ENCODE measurements at places on chromosomes 3 and 15.

DNA sequence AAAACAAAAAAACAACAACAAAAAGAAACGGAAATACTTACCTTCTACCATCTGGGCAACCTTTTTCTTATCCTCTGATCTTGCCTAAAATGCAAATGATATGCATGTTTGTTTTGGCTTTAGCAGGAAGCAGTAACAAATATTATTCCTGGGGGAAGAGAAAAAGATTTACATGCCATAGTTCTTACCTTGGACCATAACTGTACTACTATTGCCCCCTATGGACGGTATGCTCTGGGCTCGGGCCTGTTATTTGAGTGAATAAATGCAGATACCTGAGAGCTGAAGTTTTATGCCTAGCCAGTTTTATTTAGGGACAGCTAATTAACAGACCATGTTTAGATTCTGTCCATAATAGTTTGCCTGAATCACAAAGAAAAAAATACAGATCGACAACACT, 12.6 kb upstream of the STARD5 start:
- DNase-seq, result no peak

DNA sequence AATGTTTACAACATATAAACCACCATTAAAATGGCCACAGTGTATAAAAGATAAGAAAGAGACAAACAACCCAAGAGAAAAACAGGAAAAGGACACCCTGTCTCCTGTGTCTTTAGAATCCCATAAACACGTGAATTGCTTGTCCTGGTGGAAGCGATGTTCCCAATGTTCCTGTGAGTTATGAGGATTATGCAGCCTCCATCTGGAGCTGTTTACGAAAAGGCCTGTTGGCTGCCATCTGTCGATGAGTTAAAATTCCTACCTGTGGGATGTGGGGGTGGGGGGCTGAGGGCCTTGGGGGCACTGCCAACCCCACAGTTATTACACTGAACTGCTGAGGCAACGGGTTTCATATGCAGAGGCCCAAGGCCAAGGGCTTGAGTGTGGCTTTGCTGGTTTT, 13.6 kb downstream of the NISCH start:
- no peak for DNase-seq

- no peak for DNase-seq
These were observed 13.8 kb upstream of the SEMA4B start for GRCh38 chr15:90187257-90187868.

GRCh38 chr15:52039925-52040781, 21.1 kb downstream of the MAPK6 start:
- peak; percentile 55 for DNase-seq

GRCh38 chr3:12987602-12988001, 85.6 kb downstream of the IQSEC1 start:
- no peak for DNase-seq

- DNase-seq, result no peak
These were observed 26.6 kb upstream of the DUSP7 start for GRCh38 chr3:52082951-52083350.

- no peak for DNase-seq
These were observed 450.1 kb upstream of the TBL1XR1 start for GRCh38 chr3:177647341-177647740.

DNA sequence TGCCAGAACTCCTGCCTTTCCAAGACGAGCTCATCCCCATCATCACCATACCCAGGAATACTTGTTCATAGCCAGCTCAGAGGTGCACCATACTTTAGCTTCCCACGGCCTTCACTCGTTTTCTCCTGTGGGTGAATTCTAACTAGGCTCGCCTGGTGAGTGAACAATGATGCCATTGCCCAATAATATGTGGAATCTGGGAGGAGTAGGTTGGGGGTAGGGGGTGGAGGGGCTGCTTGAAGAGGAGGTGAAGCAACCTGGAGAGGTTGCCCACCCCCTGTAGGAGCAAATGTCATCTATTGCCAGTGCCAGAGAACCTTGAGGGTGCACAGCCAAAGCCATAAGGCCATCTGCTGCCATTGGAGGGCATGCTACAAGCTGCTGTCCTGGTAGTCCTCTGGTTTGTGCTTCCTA, 592 bp upstream of the ZNF445 start:
- no peak for DNase-seq

DNA sequence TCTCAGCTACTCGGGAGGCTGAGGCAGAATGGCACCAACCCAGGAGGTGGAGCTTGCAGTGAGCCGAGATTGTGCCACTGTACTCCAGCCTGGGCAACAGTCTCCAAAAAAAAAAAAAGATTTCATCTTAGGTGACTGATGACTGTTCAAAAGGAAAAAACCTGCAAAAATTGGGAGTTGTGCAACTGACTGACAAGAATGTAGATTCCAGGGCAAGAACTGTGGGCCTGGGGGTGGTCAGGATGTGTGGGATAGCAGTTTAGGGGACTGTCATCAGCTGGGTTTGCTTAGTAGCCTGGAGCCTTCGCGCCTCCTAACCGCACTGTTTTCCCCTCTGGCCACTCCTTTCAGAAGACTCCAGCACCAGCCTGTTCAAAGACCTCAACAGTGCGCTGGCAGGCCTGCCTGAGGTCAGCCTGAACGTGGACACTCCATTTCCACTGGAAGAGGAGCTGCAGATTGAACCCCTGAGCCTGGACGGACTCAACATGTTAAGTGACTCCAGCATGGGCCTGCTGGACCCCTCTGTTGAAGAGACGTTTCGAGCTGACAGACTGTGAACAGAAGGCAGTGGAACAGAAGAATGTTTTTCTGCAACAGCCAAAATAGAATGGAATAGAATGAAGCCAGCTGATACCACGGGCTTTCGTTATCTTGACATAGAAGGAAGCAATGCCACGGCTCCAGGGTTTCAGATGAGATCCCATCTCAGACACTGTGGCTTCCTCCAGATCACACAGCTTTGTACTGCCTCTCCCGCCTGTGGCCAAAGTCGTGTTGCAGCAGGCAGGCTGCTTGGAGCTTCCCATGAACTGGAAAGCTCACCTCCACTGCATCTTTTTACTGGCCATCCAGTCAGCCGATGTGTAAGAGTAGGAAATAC, 75.3 kb upstream of the BLM start:
- no peak for DNase-seq

- DNase-seq, result no peak
These were observed 14.5 kb downstream of the SRPRB start for GRCh38 chr3:133820129-133820528.

DNA sequence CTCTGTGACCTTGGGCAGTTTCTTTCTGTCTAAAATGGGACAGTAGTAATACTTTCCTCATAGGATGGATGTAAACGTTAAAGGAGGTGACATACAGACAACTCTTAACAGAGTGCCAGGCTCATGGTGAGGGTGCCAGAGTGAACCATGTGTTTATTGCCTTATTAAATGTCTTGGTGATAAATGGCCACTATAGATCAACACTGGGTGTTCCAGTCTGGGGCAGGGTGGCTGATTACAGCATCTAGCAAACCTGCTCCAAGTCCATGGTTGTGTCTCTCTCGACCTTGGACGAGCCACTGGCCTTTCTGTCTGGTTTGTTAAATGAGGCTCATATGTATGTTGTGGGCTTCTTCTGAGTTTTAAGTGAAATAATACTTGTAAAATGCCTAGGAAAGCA, 75.1 kb downstream of the TRAK1 start:
- no peak for DNase-seq

- no peak for DNase-seq
These were observed 722.3 kb upstream of the LMCD1 start for GRCh38 chr3:7779331-7779730.

DNA sequence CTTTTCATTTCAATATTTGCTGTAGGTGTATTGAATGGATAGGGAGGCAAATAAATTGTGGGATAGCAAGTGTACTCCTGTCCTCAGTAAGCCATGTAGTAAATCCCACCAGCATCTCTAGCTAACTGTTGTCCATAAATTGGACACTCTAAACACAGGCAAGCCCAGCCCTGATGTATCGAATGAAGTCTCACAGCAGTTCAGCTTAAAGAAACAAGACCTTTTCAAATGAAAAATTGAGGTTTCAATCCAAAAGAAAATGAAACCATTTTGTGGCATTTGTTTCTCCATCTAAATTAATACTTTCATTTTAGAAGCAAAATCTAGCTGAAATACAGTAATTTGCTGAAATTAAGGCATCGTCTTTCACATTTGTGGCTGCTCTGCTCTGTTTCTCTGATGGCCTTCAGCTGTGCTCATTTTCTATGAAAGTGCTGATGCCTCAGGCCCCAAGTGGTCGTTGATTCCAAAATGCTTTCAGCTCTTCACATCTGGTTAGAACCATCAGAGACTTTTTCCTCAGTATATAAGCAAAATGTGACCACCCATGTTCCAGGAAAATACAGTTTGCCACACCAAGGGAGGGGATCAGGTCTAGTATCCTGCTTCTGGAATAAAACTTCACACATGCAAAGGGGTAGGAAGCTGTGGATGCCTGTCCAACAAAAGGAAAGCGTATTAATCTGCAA, 245.0 kb downstream of the ZMAT3 start:
- DNase-seq, result no peak
